ENCODE measurements at places on chromosomes 2 and 18. TPM values are rescaled to one million over a fixed set of nuclear protein-coding genes. Genes with fewer than 3 reads are reported as not detected.

The SIX3 gene
- not detected for total RNA-seq

The ITGAV gene
- 78.4 TPM for total RNA-seq

The SLC30A3 gene
- total RNA-seq: not detected

The STON1 gene
- total RNA-seq: 19.7 TPM

The ERBB4 gene
- not detected for total RNA-seq

The SCYGR4 gene
- total RNA-seq: not detected

Measured in myometrial cell (primary cell).